COLO829 (cell line): ENCODE measurements at places on chromosomes 1 and 21.

GRCh38 chr1:231507476-231508355, 20.8 kb upstream of the TSNAX start:
- no peak for DNase-seq

DNA sequence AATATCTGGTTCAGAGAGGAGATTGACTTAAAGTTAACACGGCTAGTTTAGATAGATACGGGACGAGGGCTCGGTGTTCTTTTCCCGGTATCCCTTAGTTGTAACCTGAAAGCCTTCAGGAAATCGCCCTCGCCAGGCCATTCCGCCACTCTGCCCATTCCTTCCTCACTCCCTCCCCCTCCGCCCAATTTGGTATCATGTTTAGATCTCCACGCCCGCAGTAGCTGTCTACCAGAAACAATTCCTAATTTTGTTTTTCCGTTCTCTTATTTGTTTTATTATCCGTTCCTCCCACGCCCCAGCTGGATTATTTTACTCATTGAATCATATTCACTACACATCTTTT, 685 bp upstream of the VAMP4 start:
- DNase-seq, result peak; percentile 23

GRCh38 chr1:99645203-99645602, 710 bp upstream of the PALMD start:
- DNase-seq, result no peak

- no peak for DNase-seq
Observed at GRCh38 chr1:224262373-224263054, 67.5 kb downstream of the NVL start.
